ENCODE measurements at places on chromosomes 1 and 21.

DNA sequence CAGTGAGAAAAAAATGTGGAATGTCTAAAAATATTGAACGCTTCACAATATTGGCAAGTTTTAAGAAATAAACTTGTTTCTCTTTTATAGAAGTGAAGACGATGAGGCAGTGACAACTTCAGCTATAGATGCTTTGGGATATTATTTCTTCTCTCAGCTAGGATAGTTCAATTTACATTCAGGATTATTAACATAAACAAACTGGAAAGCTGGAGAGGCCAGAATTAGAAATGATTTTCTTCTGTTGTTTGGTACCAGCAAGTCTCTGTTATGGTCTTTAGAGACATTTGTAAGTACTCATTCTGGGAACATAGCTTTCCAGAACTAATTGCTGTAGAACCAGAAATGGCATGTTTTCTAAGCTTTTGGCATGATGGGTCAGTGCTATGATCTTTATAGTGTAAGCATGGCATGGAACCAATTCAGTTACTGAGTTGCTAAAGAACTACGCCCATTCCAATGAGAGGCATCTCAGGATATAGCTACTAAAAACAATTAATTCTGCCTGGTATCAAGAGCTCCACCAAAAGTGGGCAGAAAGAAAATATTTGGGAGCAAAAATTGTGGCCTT lies 599.5 kb upstream of the B3GALT2 start:
- no peaks in the 10 kb centered on the region for H3K36me3 ChIP-seq
- DNase-seq: no peak
- no peaks in the 10 kb centered on the region for H3K27me3 ChIP-seq

DNA sequence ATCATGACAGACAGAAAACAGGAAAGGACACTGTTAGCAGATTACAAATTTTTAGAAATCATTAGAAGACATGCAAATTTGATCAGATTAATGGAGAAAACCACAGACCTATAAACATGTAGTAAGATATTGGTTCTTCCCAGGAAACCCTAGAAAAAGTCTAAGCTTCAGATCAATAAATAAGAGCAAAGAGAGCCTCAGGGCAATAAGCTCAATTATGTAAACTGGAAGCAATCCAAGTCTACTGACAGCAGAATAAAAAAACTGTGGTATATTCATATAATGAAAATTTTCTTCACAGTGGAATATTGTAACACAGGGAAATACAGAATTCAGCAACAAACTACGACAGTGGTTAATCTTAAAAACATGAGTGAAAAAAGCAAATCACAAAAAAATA lies 36.3 kb downstream of the NRDC start:
- H3K4me1 ChIP-seq: no peaks in the 10 kb centered on the region
- no peak for DNase-seq
- no peak overlapping the region for H3K27ac ChIP-seq
- no peaks in the 10 kb centered on the region for H3K27me3 ChIP-seq
- H3K4me3 ChIP-seq: no peak overlapping the region

DNA sequence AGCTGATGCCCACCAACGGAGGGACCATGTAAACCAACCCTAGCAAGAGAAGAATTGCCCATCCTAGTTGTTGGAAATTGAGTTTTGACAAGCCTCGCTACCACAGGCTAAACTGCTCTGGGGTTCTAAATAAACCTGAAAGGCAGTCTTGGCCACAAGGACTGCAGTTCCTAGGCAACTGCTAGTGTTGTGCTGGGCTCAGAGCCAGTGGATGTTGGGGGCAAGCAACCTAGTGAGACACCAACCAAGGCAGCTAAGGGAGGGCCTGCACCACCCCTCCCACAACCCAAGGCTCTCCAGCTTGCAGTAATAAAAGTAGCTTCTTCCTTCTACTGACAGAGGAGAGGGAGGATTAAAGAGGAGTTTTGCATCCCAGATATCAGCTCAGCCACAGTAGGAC lies 102.4 kb upstream of the PKN2 start:
- no peak for DNase-seq
- no peaks in the 10 kb centered on the region for H3K4me1 ChIP-seq
- no peak overlapping the region for H3K4me3 ChIP-seq
- no peaks in the 10 kb centered on the region for H3K36me3 ChIP-seq
- H3K27ac ChIP-seq: no peak overlapping the region

DNA sequence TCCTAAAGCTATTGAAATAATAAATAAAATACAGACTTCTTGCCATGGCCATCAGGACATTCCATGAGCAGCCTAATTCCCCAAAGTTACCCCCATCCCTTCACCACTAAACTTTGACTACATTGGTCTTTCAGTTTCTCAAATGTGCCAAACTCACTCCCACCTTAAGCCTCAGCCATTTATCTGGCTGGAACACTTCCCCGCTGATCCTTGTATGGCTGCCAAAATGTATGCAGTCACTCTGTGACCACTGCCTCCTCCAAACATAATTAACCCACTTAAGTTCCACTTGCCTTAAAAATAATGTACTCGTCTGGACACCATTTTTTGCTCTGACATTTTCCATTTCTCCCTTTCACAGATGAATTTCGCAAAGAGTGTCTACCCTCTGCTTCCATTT lies 407.4 kb downstream of the NTNG1 start:
- H3K4me1 ChIP-seq: no peaks in the 10 kb centered on the region
- H3K27me3 ChIP-seq: no peaks in the 10 kb centered on the region
- H3K4me3 ChIP-seq: no peak overlapping the region
- H3K27ac ChIP-seq: no peak overlapping the region

- no peaks in the 10 kb centered on the region for H3K27me3 ChIP-seq
- DNase-seq: no peak
- H3K36me3 ChIP-seq: peaks cover 27% of the 10 kb centered on the region
- H3K4me3 ChIP-seq: peak overlapping the region; percentile 64
- no peak overlapping the region for H3K27ac ChIP-seq
Measured at GRCh38 chr1:23792151-23792945, 1.4 kb downstream of the LYPLA2 start.

Measured in iPS DF 6.9 (cell line).